ENCODE measurements at places on chromosomes 3 and 15.

DNA sequence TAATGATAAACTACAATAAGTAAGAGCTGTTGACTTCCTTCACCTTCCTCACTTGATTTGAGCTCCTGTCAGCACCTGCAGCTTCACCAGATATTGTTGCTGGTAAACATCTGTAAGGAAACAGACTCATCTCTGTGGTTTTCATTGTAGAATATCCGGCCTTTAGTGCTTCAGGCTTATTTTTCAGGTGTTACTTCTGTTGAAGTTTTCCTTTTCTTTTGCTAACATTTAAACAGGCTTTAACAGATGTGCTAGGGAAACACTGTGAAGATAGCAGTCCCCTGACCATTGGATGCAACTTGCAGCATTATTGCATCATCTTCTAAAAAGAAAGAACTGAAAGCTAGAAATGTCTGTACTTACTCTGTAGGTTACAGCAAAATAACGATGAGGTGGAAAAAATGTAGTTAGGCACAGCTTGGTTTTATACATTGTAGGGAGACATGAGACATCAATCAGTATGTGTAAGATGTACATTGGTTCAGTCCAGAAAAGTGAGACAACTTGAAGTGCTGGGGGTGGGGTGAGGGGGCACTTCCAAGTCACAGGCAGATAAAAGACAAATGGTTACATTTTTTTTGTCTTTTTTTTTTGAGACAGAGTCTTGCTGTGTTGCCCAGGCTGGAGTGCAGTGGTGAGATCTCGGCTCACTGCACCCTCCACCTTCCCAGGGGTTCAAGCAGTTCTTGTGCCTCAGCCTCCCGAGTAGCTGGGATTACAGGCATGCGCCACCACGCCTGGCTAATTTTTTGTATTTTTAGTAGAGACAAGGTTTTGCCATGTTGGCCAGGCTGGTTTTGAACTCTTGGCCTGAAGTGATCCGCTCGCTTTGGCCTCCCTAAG lies 10.2 kb downstream of the EDEM1 start:
- DNase-seq = no peak

DNA sequence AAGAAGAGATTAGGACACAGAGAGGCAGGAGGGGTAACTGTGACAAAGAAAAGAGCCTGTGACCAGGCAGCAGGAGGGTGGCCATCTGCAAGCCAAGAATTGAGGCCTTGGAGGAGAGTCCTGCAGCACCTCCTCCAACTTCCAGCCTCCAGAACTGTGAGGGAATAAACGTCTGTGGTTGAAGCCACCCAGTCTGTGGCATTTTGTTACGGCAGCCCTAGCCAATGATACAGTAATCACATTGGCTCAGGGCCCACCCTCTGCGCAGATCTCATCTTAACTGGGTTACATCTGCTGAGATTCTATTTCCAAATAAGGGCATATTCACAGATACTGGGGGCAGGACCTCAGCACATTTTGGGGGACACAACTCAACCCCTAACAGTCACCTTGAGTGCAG lies 11.3 kb downstream of the SELENOS start:
- no peak for DNase-seq

- no peak for DNase-seq
Measured at GRCh38 chr3:128814060-128814459, 65.4 kb upstream of the ACAD9 start.

DNA sequence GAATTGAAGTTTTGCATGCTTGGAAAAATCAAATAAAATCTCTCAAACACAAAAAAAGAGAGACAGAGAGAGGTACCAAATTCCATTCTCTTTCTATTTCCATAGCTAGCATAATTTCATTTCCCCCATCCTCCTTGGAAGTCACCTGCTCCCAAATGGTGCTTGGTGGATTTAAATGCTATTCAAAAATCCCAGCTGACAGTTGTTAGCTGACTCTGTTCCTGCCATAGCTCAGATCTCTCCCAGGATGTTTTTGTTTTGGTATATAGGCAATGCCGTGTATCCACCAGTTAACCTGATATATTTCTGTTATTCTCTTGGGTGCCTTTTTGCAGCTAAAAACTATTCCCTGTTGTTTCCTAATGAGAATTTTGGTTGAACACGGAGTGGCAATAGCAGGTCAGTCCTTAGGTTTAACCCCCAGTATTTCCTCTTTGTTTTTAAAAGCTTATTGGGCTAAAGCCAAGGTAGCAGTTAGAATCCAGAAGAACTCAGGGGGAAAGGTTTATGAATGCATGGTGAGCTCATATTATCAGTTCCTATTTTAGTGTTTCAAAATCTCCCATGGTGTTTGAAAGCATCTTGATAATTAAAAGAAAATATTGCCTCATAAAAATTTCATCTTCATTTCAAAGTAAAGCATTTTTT lies 240.0 kb upstream of the GBE1 start:
- no peak for DNase-seq

DNA sequence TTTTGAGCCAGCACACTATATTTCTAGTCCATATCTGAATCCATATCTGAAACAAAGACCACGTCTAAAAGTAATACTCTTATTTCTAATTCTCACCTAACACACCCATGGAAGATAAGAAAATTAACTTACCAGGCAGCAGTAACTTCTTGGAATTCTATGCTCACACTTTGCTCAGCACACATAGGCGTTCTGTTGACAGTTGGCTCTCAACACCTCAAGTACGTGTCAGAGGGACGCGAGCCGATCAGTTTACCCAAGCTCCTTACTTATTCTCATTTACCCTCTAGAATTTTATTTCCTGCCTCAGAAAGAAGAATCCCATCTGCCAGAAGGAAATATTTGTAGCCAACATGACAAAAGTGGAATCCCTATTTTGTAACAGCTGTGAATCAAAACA lies 911.9 kb downstream of the FHIT start:
- DNase-seq = no peak

GRCh38 chr15:100245487-100245820 lies 96.3 kb downstream of the ADAMTS17 start:
- no peak for DNase-seq

GRCh38 chr15:76840830-76841460 lies 64.2 kb downstream of the SCAPER start:
- no peak for DNase-seq

GRCh38 chr3:99172736-99173657 lies 271.5 kb upstream of the DCBLD2 start:
- DNase-seq = peak; percentile 61

GRCh38 chr15:89785774-89786140 lies 9.6 kb downstream of the MESP2 start:
- no peak for DNase-seq

- DNase-seq = no peak
Measured at GRCh38 chr3:54393150-54393549, 270.8 kb downstream of the CACNA2D3 start.

- DNase-seq = peak; percentile 37
Measured at GRCh38 chr3:194488055-194488742, 1.4 kb upstream of the ATP13A3 start.

DNA sequence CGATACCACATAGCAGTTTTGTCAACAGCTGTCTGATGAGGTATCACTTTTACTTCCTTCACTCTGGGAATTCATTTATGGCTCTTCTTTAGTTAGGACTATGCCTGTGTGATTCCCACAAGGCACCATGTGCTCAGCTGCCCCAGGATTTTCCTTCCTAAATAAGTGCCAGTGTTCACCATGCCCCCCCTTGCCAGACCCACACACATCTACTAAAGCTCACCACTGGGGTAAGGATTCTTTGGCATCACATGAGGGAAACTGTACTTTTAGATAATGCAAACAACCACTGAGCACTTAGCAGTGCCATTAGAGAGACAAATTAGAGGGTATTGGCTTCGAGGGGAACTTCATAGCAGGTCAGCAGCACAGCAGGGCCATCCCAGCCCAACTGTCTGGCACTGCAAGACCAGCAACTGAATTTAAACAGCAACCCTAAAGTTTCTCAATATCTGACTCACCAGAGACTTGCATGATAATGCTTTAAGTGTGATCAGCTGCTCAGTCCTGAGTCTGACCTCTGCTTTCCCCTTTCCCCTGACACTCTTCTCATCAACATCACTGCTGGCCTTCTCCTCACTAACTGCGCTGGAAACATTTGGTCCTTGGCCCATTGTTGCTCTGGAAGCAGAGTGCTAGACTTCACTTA lies 114.3 kb downstream of the STAC start:
- no peak for DNase-seq

- DNase-seq = peak; percentile 46
Measured at GRCh38 chr3:58588030-58588614, 10.9 kb upstream of the FAM107A start.

GRCh38 chr3:160747422-160747821 lies 8.6 kb upstream of the PPM1L start:
- no peak for DNase-seq

DNA sequence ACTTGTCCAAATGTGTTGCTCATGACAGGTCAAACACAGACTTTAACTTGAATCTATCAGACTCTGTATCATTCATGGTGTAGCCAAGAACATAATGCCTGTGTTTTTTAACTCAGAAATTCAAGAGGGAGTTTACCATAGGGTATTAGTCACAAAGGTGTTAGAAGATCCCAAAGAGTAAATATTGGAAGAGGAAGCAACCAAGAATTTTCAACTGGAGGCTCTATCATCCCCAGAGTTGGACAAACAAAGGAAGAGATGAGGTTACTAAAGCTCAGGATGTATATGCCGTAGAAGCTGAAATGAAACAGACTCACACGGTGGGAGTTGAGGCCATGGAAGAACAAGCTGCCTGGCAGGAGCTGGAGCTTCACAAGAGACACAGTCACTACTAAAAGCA lies 116.2 kb upstream of the COL8A1 start:
- no peak for DNase-seq

DNA sequence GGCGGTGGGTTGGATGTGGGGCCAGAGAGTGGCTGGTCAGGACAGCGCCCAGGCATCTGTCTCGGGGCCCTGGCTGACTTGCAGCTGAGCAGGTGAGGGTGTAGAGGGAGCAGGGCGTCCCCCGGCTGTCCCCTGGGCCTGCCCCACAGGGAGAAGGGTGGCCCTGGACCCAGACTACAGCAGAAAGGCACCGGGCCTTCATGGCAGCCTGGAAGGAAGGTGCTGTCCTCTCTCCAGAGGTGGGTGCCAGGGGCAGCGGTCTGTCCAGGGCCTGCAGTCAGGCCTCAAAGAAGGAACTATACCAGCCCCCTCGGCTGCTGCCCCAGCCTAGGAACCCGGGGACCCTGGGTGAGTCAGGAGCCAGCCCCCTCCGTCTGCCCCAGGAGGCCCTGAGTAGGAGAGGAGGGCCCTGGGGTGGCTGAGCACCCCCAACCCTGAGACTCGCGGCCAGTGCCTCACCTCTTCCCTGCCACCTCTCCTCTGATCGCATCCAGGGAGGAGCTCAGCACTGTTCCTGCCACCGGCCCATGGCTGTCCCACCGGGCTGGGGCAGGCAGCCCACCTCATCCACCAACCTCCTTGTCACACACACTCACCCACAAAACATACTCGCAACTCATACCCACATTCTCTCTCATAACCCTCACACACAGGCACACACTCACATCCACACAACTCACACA lies 133.5 kb downstream of the FBLN2 start:
- DNase-seq = no peak

DNA sequence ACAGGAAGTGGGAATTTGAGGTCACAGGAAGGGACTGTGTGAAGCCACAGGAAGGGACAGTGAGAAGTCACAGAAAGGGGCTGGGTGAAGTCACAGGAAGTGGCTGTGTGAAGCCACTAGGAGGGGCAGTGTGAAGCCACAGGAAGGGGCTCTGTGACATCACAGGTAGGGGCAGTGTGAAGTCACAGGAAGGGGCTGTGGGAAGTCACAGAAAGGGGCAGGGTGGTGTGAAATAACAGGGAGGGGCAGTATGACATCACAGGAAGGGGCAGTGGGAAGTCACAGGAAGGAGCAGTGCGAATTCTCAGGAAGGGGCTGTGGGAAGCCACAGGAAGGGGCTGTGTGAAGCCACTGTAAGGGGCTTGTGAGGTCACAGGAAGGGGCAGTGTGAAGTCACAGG lies 35.8 kb downstream of the GASK1A start:
- no peak for DNase-seq

DNA sequence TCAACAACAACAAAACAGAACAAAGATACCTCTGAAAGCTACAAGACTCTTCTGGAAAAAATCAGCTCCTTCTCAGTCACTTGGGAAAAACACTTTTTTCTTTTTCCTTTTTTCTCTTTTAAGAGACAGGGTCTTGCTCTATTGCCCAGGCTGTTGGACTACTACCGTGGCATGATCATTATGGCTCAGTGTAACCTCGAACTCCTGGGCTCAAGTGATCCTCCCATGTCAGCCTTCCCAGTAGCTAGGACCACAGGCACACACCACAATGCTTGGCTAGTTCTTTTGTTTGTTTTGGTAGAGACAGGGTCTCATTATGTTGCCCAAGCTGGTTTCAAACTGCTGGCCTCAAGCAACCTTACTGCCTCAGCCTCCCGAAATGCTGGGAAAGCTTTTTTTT lies 12.8 kb downstream of the MYO9A start:
- no peak for DNase-seq

DNA sequence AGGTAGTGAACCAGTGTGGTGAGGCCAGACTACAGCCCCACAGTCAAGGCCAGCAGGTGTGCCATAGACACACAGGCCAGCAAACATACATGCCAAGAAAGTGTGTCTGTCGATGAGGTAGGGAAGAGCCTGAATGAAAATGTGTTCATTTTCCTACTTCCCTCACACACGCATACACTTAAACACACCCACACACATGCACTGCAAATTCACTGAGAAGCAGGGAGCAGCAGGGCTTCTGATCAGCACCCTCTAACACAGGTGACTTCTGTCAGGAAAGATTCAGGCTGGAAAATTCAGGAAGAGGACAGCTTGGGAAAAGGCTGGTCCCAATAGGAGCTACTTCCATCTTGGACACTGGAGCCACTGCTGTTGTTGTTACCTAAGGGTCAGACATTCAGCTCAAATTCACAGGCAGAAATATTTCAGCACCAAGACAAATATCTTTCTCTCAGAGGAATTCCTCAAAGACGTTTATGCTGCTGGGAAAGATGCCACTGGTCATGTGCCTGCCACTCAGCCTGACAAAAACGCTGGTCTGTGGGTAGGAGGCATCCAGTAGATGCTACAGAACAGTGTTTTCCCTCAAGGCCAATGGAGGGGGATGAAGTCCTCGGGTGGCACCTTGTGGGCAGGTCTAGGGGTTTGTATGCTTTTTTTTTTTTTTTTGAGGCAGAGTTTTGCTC lies 40.9 kb upstream of the LARS2 start:
- no peak for DNase-seq

GRCh38 chr3:52841211-52841980 lies 6.6 kb upstream of the MUSTN1 start:
- DNase-seq = no peak

GRCh38 chr3:171895291-171895690 lies 52.1 kb downstream of the TMEM212 start:
- DNase-seq = no peak

- DNase-seq = no peak
Measured at GRCh38 chr3:100245136-100245535, 15.7 kb upstream of the TBC1D23 start.

- DNase-seq = no peak
Measured at GRCh38 chr3:196440041-196440537, 7.9 kb upstream of the UBXN7 start.

Data from Caco-2 (cell line).